Activated CD8-positive, alpha-beta memory T cell treated with anti-CD3 and anti-CD28 coated beads for 24 hours (primary cell): ENCODE measurements at places on chromosomes 11 and 22.

- no peak for DNase-seq
Measured at GRCh38 chr11:75145196-75145971, 5.5 kb upstream of the SLCO2B1 start.

- no peak for DNase-seq
Measured at GRCh38 chr11:19392321-19392720, 151.6 kb upstream of the E2F8 start.

DNA sequence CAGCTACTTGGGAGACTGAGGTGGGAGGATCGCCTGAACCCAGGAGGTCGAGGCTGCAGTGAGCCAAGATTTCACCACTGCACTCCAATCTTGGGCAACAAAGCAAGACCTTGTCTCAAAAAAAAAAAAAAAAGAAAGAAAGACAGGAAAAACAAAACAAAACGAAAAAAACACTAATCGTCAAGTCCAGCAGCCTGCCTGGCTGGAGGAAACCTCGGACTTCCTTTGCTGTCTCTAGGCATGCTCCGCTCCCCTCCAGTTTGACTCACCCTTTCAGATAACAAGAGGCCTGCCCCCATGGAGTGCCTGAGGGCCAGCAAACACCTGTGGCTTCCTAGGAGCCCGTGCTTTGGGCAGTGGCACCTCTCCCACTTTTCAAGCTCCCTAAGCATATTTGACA is 28.8 kb upstream of the CHKA start:
- no peak for DNase-seq

GRCh38 chr11:3243880-3244279 is 11.7 kb upstream of the MRGPRE start:
- no peak for DNase-seq

DNA sequence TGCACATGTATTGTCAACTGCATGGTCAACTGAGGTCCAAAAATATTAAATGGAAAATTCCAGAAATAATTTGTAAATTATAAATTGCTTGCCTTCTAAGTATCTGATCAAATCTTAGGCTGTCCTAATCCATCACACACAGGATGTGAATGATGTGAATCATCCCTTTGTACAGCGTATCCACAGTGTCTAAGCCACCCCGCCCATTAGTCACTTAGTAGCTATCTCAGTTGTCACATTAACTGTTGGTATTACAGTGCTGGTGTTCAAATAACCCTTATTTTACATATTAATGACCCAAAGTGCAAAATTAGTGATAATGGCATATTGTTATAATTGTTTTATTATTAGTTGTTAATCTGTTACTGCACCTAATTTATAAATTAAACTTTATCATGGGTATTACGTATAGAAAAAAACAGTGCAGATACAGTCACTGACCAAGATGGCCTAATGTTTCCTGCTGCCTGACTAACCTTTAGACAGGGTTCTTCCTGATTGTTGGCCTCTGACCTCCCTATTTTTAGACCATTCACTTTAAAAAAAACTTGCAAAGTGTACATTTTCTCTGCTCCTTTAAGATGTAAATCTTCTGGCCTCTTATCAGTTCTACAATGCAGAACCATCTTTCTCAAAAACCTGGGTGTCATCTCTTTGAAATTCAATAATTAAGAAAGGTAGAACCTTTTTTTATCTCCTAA is 2.9 kb upstream of the SVIP start:
- no peak for DNase-seq

GRCh38 chr11:92707173-92707619 is 262.3 kb upstream of the MTNR1B start:
- no peak for DNase-seq

DNA sequence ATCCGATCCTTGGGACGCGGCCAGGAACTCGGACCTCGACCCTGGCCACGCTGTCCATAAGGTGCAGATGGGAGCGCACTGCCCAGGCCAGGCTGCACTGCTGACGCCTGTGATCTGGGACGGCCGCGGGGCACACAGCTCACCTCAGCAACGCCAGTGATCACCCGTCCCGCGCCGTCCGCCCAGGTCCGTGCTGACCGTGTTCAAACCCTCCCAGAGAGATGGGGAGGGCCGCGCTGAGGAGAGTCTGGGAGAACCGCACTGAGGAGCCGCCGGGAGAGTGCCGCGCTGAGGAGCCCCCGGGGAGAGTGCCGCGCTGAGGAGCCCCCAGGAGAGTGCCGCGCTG is 636 bp downstream of the KCNQ1OT1 start:
- DNase-seq: no peak

DNA sequence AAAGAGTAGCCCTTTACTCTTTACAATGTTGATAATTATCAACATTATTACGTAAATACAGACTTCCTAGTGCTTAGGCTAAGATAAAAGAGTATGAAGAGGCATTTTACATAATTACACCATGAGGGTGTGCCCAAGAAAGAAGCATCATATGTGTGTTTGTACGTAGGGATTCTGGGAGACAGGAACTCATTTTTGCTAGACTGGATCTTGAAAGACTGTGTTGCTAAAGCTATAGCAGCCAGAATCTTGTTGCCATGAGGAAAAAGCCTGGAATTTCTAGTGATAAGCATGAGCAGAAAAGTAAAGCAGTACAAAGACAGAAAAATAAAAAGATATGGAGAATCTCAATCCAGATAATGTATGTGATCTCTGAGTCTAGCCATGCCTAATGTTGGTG is 72.1 kb downstream of the JRKL start:
- no peak for DNase-seq

DNA sequence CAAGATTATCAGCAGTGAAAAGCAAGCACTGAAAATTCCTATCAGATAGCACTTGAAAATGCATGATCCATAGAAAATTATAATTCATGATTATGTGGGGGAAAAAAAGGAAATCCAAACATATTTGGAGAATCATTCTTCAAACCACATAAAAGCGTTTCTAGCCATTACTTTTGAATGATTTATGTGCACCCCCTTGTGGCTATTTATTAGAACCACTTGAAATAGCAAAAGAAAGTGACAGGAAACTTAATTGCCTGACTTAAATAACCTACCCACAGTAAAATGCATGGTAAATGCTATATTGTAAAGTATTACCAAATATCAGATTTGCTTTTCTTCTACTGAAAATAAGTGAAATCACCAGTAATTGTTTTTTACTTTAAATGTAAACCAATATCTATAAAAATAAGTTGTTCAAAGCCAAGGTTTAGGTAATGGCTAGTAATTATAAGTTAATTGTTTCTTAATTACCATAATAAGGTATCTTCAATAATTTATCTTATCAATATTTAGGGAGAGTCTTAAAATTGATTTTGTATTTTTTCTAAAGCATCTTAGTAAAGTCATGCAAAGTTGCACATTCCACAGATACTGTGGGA is 168.5 kb downstream of the ARHGAP42 start:
- DNase-seq: no peak

DNA sequence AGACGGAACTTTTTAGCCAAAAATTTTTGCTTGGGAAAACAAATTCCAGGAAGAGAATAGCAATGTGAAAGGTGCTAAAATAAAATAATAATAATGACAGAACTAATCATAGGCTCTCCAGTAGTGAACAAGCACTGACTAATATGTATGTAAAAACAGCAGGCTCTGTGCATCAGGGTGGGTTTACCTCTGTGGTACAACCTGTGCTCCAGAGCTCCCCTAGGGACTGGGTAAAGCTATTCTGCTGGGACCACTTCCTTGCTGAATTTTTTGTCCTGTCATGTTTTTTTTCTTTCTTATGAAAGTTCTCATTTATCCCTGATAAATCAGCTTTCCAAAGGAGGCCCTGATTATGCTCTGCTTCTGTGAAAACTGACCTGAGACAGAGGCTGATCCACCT is 18.8 kb downstream of the LUZP2 start:
- no peak for DNase-seq

DNA sequence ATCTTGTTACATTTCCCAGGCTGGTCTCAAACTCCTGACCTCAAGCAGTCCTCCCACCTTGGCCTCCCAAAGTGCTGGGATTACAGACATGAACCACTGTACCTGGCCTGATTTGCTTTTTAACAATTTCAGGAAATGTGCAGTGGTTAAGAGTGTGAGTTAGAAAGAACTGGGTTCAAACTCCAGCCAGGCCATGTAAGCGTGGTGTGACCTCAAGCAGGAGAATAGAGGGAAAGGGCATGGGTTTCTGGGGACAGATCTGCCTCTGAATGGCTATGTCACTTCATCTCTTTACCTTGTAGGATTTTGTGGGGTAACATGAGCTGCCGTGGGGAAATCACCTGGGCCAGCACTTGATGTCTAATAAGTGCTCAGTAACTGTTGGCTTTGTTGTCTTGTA is 9.3 kb downstream of the SNRPD3 start:
- DNase-seq: no peak

DNA sequence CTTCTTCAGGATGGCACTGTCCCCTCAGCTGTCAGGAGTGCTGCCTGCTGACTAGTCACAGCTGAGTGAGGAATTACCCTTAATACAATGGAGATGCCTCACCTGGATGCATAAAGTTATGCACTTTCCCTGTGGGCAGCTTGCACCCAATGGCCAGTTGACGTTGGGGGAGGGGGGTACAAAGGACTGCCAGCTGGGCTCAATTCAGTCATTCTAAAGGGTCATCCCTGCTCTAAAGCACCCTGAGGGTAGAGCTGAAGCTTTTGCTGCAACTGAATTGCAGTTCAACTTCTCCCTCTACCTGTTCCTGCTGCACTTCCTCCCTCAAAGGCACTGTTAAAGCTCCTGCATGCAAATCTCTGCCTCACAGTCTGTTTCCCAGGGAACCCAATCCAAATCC is 147.8 kb upstream of the SESN3 start:
- no peak for DNase-seq

GRCh38 chr11:131154351-131154750 is 216.1 kb upstream of the NTM start:
- no peak for DNase-seq
